ENCODE measurements at places on chromosomes 2 and 18. TPM values are rescaled to one million over a fixed set of nuclear protein-coding genes. Genes with fewer than 3 reads are reported as not detected.

Gene SPDYA
- 2.1 TPM for total RNA-seq

Gene AKAIN1
- total RNA-seq = not detected

Gene CMPK2
- total RNA-seq = 1.2 TPM

Gene CPO
- total RNA-seq = not detected

Gene POTEF
- not detected for total RNA-seq
